ENCODE measurements at places on chromosomes 3 and 15. TPM values are rescaled to one million over a fixed set of nuclear protein-coding genes. Genes with fewer than 3 reads are reported as not detected.

SYNPR gene
- total RNA-seq, result not detected

KLHL25 gene
- 7.7 TPM for total RNA-seq

TRPM1 gene
- total RNA-seq, result not detected

NR2F2 gene
- 3.7 TPM for total RNA-seq

CRTAP gene
- total RNA-seq, result 67.1 TPM

C3orf20 gene
- total RNA-seq, result not detected

SAMMSON gene
- total RNA-seq, result 6.1 TPM

DNAH12 gene
- total RNA-seq, result not detected

ECE2 gene
- total RNA-seq, result not detected

GOLGA8G gene
- total RNA-seq, result not detected

TBC1D2B gene
- total RNA-seq, result 21.7 TPM

CHRNA7 gene
- 1.9 TPM for total RNA-seq

HYKK gene
- 9.4 TPM for total RNA-seq

CNTN4 gene
- 6.5 TPM for total RNA-seq

PLCH1 gene
- total RNA-seq, result 0.29 TPM

PDE8A gene
- 28.6 TPM for total RNA-seq

UMPS gene
- 25.1 TPM for total RNA-seq

SHF gene
- 6.9 TPM for total RNA-seq

ZNF385D gene
- total RNA-seq, result 0.82 TPM

IGSF10 gene
- total RNA-seq, result 0.45 TPM

AGBL1 gene
- not detected for total RNA-seq

MYZAP gene
- total RNA-seq, result 36.0 TPM

LMCD1 gene
- total RNA-seq, result 26.5 TPM

PAQR5 gene
- 6.4 TPM for total RNA-seq

CLK3 gene
- 105 TPM for total RNA-seq

RAB8B gene
- total RNA-seq, result 22.7 TPM

ATP10A gene
- 2.4 TPM for total RNA-seq

STXBP5L gene
- not detected for total RNA-seq

GOLGA6L7 gene
- total RNA-seq, result not detected

SHC4 gene
- total RNA-seq, result 0.50 TPM

ARHGEF26 gene
- total RNA-seq, result 9.4 TPM

CLEC3B gene
- total RNA-seq, result 6.2 TPM

EFHB gene
- total RNA-seq, result 0.67 TPM

GOLGA6B gene
- not detected for total RNA-seq

SATB1 gene
- 16.9 TPM for total RNA-seq

ERICH6 gene
- not detected for total RNA-seq

UNC13C gene
- total RNA-seq, result 0.18 TPM

LYZL4 gene
- total RNA-seq, result not detected

PLA2G4E gene
- total RNA-seq, result 1.1 TPM

ELP6 gene
- total RNA-seq, result 9.1 TPM

B3GALNT1 gene
- total RNA-seq, result 8.0 TPM

RPL39L gene
- total RNA-seq, result 18.6 TPM

ITIH1 gene
- total RNA-seq, result not detected

ANKRD34C gene
- not detected for total RNA-seq

AADACL2 gene
- not detected for total RNA-seq
